ENCODE measurements at places on chromosomes 1 and 21.

GRCh38 chr1:113858418-113858817, 13.1 kb downstream of the PTPN22 start:
- no peak for DNase-seq

DNA sequence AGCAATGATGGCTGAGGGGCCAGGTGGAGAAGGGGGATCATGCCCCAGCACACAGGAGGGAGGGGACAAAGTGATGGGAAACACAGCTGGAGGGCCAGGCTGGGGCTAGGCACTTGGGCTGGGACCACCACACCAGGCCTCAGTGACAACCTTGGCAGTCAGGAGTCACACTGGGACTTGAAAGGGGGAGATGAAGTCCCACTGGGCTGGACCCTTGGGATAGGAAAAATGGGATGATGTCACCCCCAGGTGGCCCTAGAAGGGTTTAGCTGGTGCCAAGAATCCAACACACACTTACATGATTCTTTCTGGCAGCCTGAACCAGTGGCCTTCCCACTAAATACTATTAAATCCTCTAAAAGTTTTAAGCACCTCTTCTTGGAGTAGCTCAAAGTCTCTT, 17.1 kb downstream of the ZBTB17 start:
- DNase-seq: no peak

- DNase-seq: no peak
Observed at GRCh38 chr1:81554534-81554933, 246.2 kb upstream of the ADGRL2 start.

GRCh38 chr21:35909456-35910223, 150.7 kb downstream of the SETD4 start:
- no peak for DNase-seq

GRCh38 chr1:41860214-41860613, 58.5 kb downstream of the HIVEP3 start:
- DNase-seq: no peak

GRCh38 chr1:40462956-40463590, 12.8 kb downstream of the ZFP69B start:
- no peak for DNase-seq

DNA sequence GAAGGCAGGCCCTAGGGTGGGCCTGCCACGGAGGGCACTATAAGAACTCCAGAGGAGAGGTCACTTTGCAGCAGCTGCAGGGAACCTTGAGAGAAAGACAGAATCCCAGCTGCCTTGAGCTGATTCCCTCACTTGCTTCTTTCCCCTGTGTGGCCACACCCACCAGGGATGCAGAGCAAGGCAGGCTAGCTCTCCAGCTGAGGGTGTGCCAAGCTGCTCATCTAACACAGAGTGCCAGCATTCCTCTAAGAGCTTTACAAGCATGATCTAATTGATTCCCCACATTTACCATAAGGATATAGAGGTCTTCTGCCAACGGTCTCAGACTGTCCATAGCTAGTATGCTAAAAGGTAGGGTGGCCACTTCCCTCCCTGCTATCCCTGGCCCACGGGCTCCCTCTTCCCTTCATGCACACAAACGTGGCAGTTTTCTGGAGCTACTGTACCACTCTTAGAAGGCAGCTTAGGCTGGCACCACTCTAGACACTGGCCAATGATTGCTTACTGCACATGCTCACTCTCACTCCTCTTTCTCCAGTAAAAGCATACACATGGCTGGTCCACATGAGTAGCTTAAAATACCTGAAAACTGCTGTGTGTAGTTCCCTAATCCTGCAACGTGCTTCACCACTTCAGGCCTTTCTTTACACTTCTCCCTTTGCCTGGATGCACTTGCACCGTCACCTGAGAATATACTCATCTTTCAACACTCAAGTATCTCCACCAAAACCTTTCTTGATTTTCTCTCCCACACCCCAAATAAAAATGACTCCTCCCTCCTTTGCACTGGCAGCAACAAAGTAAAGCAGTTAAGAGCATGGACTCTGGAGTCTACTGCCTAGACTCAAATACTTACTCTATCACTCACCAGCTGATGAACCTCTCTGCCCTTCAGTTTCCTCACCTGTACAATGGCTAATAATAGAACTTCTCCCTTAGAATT, 57.7 kb downstream of the DMAP1 start:
- no peak for DNase-seq

DNA sequence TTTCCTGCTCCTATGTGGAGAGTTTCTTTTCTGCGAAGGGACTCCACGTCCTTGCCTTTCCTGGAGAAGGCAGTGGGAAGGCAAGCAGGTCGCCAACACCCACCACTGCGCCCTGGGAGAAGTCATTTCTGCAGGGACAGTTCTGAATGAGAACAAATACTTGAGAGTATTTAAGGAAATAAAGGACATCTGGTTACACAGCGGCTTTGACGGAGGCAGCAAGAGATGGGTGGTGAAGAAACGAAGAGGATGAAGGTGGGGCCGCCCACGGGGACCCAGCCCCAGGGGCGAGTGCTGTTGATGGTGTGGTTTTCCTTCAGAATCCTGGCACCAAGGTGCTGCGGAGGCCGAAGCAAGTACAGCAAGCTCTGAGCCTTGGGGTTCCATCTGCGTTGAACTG, 75.5 kb downstream of the PSMG1 start:
- peak; percentile 6 for DNase-seq

DNA sequence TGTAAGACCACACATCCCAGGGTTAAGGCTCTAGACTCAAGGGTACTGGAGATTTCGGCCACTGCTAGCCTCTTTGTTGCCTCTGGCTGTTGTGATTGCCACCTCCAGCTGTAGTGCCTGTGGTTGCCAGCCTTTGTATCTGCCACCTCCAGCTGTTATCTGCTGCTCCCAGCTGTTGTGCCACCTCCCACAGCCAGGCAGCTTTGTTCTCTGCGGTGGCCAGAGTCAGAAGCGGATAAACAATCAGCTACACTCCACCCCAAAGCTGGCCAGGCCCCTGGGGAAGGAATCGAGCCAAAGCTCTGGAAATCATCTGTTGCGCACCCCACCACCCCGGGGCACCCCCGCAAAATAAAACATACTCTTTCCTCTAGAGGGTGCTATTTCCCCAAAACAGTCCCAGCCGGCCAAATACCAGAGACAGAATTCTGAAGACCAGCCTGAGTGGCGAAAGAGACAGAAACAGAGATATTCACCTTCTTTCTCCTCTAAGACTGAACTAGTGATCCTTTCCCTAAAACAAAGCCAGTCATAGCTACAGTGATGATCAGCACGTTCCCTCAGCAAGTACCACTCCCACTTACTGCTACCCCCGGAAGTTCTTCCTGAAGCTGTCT, 14.8 kb upstream of the PIGM start:
- peak; percentile 50 for DNase-seq

Measured in left cardiac atrium (tissue), 4 donors.